ENCODE measurements at places on chromosomes 3 and 15. TPM values are rescaled to one million over a fixed set of nuclear protein-coding genes. Genes with fewer than 3 reads are reported as not detected.

STARD9 gene
- 16.1 TPM for polyA plus RNA-seq

LIPH gene
- 2.7 TPM for polyA plus RNA-seq

DNA sequence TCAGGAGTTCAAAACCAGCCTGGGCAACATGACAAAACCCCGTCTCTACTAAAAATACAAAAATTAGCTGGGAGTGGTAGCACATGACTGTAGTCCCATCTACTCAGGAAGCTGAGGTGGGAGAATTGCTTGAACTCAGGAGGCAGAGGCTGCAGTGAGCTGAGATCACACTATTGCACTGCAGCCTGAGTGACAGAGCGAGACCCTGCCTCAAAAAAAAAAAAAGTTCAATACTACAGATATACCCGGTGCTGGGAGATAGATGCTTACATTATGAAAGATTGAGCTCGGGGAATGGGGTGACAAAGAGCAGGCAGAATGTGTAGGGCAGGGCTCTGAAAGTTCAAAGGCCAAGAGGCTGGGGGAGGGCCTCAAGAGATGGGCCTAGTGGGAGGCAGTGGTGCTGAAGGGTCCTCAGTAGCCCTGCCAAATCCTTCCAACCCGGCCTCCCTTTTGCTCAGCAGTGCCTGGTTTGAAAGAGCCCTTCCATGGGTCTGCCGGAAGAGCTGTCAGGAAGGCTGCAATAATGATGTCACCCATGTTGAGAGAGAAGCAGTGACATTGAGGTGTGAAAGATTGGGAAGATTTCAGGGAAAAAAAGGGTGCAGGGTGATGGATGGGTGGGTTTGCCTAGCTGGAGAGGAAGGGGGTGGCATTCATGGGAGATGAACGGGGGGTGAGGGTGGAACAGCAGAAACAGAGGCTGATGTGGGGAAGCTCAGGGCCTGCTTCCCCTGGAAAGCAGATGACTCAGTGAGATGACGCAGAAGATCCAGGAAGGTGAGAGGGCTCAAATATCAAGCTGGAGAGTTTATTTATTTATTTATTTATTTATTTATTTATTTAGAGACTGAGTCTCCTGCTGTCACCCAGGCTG is 20.0 kb upstream of the IREB2 start:
- DNase-seq = no peak

TMEM45A gene
- polyA plus RNA-seq = 25.7 TPM

DNA sequence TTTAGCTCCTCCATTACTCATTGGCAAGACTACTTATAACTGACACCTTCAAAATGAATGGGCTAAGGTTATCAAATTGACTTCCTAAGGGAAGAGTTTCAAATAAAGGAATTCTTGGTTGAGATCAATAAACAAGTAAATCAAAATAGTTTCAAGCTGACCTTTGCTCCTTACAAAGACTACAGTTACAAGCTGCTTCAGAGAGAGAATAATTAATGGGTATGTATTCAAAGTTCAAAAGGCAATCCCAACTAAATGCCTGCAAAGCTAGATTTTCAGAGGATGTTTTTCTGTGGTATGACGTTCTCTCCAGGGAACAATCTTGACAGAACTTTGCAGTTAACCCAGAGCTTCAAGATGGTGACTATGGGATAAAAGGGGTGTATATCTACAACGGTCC is 153.7 kb downstream of the SUCLG2 start:
- no peak for DNase-seq

DNA sequence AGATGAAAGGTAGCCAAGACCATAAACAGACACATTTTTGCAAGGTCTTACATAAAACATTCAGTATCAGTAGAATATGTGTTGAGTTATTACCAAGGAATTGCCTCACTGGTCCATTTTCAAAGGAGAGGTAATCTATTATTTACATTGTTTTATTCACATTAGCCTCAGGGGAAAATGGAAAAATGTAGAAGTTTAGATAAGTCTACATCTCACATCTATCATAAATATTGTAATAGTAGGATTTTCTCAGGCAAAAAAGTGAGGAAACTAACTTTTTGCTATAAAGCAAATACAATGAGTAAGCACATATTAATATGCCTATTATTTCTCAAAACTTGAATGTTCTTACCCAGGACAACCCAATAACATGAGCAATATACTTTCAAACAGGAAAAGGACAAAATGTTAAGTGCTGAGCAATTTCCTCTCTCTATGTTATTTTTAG is 184.6 kb upstream of the AGTR1 start:
- no peak for DNase-seq

- DNase-seq = peak; percentile 86
Measured at GRCh38 chr3:169771497-169772304, 1.5 kb upstream of the MYNN start.

GRCh38 chr3:101464235-101464634 is 48.8 kb downstream of the SENP7 start:
- DNase-seq = no peak

- no peak for DNase-seq
Measured at GRCh38 chr3:135383301-135383700, 582.2 kb upstream of the PPP2R3A start.

FOXB1 gene
- polyA plus RNA-seq = 0.06 TPM

APEH gene
- polyA plus RNA-seq = 145 TPM

- no peak for DNase-seq
Measured at GRCh38 chr3:119609301-119609700, 11.6 kb downstream of the PLA1A start.

- no peak for DNase-seq
Measured at GRCh38 chr15:49424954-49425353, 1.9 kb downstream of the FGF7 start.

DNA sequence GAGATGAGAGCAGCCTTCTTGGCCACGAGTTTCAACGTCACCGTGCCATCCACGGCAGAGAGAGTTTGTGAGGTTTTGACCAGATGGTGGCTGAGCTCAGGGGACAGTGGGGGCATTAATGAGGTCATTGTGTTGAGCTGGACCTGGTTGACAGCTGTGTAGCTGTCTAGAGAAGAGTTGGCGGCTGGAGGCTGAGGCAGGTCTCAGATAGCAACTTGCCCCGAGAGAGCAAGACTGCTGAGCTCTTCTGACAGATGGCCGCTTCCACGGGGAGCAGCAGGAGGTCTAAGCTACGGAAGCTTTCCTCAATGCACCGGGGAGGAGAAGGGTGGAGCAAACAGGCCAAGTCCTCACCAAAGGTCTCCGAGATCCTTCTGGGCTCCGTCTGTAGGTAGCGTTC is 44.8 kb upstream of the EIF5A2 start:
- no peak for DNase-seq

DNA sequence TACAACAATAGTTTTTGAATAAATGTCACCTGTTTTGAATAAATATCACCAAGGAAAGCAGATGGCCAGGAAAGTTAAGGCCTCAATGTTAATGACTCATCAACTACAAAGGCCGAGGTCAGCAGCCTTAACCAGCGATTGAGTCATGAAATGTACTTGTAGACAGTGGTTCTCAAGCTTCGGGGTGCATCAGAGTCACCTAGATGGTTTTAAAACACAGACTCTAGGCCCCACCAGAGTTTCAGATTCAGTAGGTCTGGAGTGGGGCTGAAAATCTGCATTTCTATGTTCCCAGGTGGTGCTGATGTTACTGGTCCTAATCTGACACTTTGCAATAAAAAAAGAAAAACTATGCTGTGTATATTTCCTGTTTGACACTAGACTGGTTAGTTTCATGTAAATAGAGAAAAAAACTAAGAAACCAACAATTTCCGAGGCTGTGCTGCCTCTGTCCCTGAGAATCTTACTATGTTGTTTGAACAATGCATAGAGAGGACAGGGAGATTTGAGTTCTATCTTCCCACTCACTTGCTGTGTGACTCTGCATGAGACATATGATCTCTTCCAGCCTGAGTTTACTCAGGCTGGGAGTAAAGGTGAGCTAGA is 9.8 kb downstream of the RAB27A start:
- no peak for DNase-seq

DNA sequence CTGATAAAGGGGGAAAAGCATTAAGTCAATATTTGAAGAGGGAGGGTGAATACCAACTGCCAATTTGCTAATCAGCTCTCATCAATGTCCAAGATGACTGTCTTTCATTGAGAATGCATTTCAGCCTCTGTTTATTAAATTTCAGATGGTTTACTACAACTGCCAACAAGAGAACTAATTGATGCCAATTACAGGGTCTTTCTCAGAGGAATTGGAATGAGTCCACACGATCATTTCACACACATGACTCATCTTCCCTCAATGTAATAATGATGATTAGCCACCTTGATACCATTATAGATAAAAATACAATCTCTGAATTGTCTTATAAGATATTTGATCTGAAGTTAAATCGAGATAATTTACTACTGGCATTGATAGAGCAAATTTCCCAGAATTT is 1274.4 kb downstream of the ROBO2 start:
- DNase-seq = no peak

GOLGA6D gene
- polyA plus RNA-seq = 0.40 TPM

CIB2 gene
- 29.0 TPM for polyA plus RNA-seq

GRCh38 chr15:39458131-39458530 is 122.7 kb upstream of the THBS1 start:
- no peak for DNase-seq

- DNase-seq = no peak
Measured at GRCh38 chr15:53808058-53808706, 48.7 kb upstream of the WDR72 start.

SLC28A2 gene
- 0.48 TPM for polyA plus RNA-seq

DNA sequence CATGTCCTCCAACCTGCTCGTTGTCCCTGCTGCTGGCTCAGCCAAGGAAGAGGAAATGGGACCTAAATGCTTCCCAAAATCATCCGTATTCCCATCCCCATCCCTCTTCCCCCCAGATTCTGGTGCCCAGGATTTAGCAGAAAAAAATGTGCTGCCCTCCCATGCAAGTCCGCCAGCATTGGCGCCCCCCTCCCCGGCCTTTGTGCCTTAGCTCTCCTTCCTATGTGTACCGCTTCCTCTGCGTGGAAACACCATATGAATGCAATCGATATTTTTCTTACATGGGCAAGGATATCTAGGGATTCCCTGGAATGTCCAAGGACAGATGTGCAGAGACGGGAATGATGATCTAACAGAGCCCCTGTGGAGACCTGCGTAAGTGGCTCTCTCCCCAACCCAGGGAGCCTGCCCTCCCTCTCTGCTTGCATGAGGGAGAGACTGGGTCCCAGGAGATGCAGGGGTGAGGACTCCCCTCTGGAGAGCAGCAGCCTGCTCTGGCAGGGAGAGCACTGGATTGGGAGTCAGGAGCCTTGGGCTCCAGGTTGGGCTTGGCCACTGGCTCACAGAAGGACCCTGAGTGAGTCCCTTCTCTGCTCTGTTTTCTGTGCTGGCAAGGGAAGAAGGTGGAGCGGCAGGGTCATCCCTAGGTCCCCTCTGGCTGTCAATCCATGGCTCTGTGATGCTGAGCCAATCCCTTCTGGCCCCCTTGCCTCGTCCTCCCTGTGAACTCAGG is 227.2 kb downstream of the XXYLT1 start:
- DNase-seq = no peak

- DNase-seq = no peak
Measured at GRCh38 chr3:188941103-188941502, 230.7 kb upstream of the TPRG1 start.

- DNase-seq = no peak
Measured at GRCh38 chr3:182795389-182795782, 2.1 kb downstream of the ATP11B start.

DNA sequence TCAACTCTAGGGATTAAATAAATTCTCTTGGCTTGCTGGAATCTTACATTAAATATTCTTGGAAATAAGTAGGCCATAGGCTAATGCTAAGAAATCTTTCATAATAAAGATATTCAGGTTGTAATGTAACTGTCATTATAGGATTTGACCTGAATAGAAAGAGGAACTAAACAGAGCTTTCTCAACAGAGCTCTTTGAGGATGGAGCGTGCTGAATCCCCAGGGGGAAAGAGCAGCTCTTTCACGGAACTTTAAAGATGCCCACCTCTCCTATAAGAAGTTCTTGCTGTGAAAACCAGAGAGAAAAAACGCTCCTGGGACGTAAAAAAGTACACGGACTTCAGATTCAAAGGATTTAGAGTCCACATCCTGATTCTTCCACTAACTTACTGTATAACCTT is 77.9 kb downstream of the NTRK3 start:
- DNase-seq = no peak

GRCh38 chr15:56320316-56320715 is 44.9 kb upstream of the TEX9 start:
- DNase-seq = no peak

Measured in renal cortex interstitium (tissue), 15 donors.